ENCODE measurements at places on chromosomes 5 and 9.

DNA sequence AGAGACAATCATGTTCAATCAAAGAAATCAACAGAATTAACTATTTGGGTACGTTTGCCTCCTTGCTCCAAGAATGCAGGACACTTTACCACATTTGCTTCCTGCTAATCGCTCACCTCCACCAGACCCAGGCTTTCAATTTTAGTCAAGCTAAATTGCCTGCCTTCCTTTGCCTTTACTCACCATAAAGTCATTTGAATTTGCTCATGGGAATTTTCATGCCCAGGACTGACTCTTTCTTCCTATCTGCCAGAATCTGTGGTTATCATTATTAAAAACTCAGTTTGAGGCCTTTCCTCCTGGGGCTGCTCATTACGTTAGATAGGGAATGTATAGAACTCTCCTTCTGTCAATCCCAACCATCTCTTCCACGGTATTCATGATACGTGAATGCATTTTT, 1935.3 kb upstream of the WWC1 start:
- no peak for DNase-seq

- DNase-seq, result no peak
Measured at GRCh38 chr9:134666831-134667230, 25.2 kb downstream of the COL5A1 start.

DNA sequence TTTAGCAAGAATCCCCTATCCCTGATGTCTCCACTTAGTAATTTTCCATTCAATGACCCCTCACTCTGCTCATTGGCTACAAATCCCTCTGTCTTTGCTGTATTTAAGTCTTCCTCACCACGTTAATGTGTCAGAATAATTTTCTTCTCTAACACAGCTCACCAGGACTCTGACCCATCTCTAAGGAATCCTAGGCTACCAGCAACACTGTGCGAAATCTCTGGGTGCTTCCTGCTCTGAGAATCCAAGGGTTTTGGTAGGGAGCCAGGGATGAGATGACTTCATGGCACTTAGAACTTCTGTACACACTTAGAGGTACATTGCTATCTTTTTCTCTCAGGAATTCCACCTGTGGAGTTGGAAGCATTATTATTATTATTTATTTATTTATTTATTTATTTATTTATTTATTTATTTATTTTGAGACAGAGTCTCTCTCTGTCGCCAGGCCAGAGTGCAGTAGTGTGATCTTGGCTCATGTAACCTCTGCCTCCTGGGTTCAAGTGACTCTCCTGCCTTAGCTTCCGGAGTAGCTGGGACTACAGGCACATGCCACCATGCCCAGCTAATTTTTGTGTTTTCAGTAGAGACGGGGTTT, 53.5 kb downstream of the FOXI1 start:
- DNase-seq, result no peak

DNA sequence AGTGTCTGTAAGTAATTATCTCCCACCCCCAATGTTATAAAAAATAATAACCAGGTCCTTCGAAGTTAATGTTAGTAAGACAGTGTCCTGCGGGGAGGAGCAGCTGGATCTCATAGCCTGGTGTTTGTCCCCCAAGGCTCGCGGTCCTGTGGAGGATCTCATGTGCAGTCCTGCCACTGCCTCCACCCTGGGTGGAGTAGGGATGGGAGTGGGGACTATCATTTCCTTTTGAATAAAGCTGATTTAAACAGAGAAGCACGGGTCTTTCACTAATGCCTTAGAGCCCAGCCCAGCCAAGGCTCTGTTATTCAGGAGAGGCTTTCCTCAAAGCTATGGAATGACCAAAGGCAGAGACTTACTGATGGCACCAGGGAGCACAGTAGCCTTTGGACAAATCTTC, 40.2 kb downstream of the SUB1 start:
- DNase-seq, result no peak

DNA sequence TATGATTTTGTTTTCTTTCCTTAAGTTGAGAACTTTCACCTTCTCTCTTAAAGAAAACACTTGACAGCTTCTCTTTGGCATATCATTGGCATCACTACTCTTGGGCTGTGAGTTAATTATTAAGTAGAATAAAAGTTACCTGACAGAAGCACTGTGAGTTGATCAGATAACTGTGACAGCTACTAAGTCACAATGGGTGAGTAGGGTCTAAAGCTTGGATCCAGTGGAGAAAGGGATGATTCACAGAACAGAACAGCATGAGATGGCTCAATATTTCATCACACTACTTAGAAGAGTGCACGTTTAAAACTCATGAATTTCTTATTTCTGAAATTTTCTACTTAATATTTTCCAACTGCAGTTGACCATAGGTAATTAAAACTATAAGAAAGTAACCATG, 268.5 kb upstream of the NMUR2 start:
- no peak for DNase-seq

- no peak for DNase-seq
Measured at GRCh38 chr5:119367502-119368237, 11.9 kb downstream of the TNFAIP8 start.

DNA sequence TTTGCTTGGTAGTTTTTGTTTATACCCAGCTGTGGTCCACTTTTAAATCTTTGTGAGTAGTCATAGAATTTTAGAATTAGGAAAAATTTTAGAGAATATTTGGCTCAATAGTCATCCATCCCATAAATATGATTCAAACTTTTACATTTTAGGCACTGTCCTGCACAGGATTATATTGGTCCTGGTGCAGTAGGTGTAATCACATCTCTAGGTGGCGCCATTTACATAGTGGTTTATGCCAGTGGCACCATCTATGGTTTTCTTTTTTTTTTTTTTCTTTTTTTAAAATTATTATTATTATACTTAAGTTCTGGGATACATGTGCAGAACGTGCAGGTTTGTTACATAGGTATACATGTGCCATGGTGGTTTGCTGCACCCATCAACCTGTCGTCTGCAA, 260.7 kb upstream of the KCNN2 start:
- no peak for DNase-seq
